ENCODE measurements at places on chromosomes 6 and 20. TPM values are rescaled to one million over a fixed set of nuclear protein-coding genes. Genes with fewer than 3 reads are reported as not detected.

Gene NMBR
- not detected for total RNA-seq

Gene OR2J3
- not detected for total RNA-seq

Gene FAM209B
- 1.5 TPM for total RNA-seq

Gene HLA-DQA2
- 231 TPM for total RNA-seq

Gene ATP9A
- 0.07 TPM for total RNA-seq

GRCh38 chr6:7243179-7243981 lies 69.6 kb downstream of the SSR1 start:
- H3K27me3 ChIP-seq = no peaks in the 10 kb centered on the region
- H3K4me3 ChIP-seq = no peak overlapping the region
- H3K4me1 ChIP-seq = peaks cover 26% of the 10 kb centered on the region
- H3K36me3 ChIP-seq = peaks cover 72% of the 10 kb centered on the region
- DNase-seq = no peak

All from activated B cell treated with CpG ODN at 0.5 μM for 24 hours (primary cell).